Nucleus accumbens (tissue), 56 donors: ENCODE measurements at places on chromosomes 12 and 14.

DNA sequence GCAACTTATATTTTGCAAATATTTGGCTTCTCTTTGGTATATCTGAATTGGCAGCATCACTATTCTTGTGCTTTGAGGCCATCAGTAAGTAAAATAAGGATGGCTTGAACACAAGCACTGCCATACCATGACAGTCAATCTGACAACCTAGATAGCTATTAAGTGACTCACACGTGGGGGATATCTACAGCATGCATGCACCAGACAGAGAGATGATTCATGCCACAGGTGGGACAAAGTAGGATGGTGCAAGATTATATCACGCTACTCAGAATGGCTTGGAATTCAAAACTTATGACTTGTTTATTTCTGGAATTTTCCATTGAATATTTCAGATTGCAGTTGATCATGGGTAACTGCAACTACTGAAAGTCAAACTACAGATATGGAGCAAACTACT, 675.6 kb upstream of the MDGA2 start:
- DNase-seq: no peak

- DNase-seq: no peak
Observed at GRCh38 chr12:97417568-97418218, 44.9 kb upstream of the RMST start.

- no peak for DNase-seq
Observed at GRCh38 chr14:61280526-61281185, 482 bp downstream of the TMEM30B start.

- no peak for DNase-seq
Observed at GRCh38 chr14:54478636-54479215, 10.1 kb downstream of the GMFB start.

DNA sequence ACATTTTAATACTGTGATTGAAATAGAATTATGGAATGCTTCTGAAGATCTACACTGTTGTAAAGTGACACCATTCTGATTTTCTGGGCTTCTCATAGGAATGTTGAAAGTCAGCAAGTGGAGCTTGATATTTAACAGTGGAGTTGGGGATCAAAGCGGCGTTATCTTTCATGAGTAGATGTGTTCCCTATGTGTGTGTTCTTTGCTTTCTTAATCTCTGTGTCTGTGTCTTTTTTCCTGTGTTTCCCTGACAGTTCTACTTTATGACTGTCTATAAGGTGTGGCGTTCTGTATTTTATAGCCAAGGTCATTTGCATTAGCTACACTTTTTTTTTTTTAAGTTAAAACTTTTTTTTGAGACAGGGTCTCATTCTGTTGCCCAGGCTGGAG, 24.7 kb downstream of the SYNE2 start:
- no peak for DNase-seq
